ENCODE measurements at places on chromosomes 5 and 9. TPM values are rescaled to one million over a fixed set of nuclear protein-coding genes. Genes with fewer than 3 reads are reported as not detected.

Gene FBXW5
- total RNA-seq, result 155 TPM

Gene ZER1
- total RNA-seq, result 21.5 TPM

Gene NPR3
- 0.10 TPM for total RNA-seq

DNA sequence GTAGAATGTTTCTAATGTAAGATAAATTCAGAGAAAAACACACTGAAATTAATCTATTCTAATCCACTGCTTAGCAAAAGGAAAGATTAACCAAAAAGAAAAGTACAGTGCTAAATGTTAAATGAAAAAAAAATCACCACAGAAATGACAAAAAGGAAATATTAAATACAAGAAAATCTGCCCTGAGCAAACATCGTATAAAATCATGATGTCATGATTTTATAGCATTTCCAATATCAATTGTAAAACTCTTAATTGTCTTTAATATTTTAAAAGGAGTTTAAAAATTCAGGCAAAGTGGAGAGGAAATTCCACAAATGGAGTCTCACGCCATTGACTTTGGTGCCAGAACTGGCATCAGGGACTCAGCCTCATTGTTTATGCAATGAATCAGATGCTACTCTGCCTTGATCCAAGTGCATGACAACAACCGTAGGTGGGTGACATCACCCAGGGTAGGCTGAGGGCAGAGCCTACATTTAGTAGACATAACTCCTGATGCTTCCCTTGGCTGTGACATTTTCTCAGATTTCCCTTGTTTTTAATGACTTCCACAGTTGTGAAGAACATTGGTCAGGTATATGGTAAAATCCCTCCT lies 696.8 kb downstream of the SEMA5A start:
- no peak overlapping the region for H3K27ac ChIP-seq
- no peaks in the 10 kb centered on the region for H3K27me3 ChIP-seq
- H3K4me1 ChIP-seq, result no peaks in the 10 kb centered on the region
- H3K36me3 ChIP-seq, result no peaks in the 10 kb centered on the region
- H3K4me3 ChIP-seq, result no peak overlapping the region

GRCh38 chr5:164244-164643 lies 27.1 kb upstream of the LRRC14B start:
- no peaks in the 10 kb centered on the region for H3K4me1 ChIP-seq
- no peak overlapping the region for H3K27ac ChIP-seq
- no peaks in the 10 kb centered on the region for H3K36me3 ChIP-seq
- DNase-seq, result no peak
- peaks cover 22% of the 10 kb centered on the region for H3K27me3 ChIP-seq

GRCh38 chr5:95889076-95889475 lies 66.5 kb upstream of the GLRX start:
- no peaks in the 10 kb centered on the region for H3K27me3 ChIP-seq
- peaks cover 18% of the 10 kb centered on the region for H3K4me1 ChIP-seq
- DNase-seq, result no peak
- peak overlapping the region; percentile 33 for H3K27ac ChIP-seq
- H3K4me3 ChIP-seq, result peak overlapping the region; percentile 12

- H3K27me3 ChIP-seq, result peaks cover 4% of the 10 kb centered on the region
- peaks cover 13% of the 10 kb centered on the region for H3K4me1 ChIP-seq
- no peak for DNase-seq
- no peak overlapping the region for H3K27ac ChIP-seq
Measured at GRCh38 chr9:89661956-89662717, 57.3 kb downstream of the GADD45G start.

Data from natural killer cell treated with Interleukin-12 subunit alpha and Interleukin-12 subunit beta and Interleukin-15 and Interleukin-18, amount 100 ng/mL, for 72 hours (primary cell).